ENCODE measurements at places on chromosomes 11 and 22. TPM values are rescaled to one million over a fixed set of nuclear protein-coding genes. Genes with fewer than 3 reads are reported as not detected.

The IL17REL gene
- total RNA-seq, result not detected

The P2RX3 gene
- not detected for total RNA-seq

The BTG4 gene
- not detected for total RNA-seq

The GGTLC3 gene
- total RNA-seq, result not detected

The OR8G5 gene
- not detected for total RNA-seq

The HTATIP2 gene
- total RNA-seq, result 33.2 TPM

The DNAJB13 gene
- not detected for total RNA-seq

The DERL3 gene
- 8.1 TPM for total RNA-seq

The PUS3 gene
- 16.0 TPM for total RNA-seq

The SMIM38 gene
- 0.18 TPM for total RNA-seq

The FIBIN gene
- total RNA-seq, result not detected

The HTR3A gene
- total RNA-seq, result not detected

DNA sequence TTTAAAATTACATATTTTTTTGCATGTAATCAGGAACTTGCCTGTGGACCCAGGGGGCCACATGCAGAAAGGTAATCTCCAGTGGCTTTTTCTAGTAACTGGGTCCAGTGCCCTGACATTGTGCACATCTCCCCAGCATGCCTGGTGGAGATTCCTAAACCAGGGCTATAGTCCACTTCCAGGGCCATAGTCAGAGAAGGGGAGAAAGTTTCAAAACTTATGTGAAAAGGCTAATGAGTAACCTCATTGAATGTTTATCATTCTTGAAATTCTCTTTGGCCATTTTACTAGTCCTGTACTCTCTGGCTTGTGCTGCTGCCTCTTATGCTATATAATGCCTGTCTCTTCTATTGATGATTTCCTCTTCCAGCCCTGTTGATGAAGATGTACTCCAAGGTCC is 47.8 kb downstream of the BARX2 start:
- DNase-seq, result no peak

GRCh38 chr11:19795082-19795481 is 82.4 kb downstream of the NAV2 start:
- DNase-seq, result no peak

- no peak for DNase-seq
These were observed 23.7 kb downstream of the ADAMTS8 start for GRCh38 chr11:130404727-130405126.

DNA sequence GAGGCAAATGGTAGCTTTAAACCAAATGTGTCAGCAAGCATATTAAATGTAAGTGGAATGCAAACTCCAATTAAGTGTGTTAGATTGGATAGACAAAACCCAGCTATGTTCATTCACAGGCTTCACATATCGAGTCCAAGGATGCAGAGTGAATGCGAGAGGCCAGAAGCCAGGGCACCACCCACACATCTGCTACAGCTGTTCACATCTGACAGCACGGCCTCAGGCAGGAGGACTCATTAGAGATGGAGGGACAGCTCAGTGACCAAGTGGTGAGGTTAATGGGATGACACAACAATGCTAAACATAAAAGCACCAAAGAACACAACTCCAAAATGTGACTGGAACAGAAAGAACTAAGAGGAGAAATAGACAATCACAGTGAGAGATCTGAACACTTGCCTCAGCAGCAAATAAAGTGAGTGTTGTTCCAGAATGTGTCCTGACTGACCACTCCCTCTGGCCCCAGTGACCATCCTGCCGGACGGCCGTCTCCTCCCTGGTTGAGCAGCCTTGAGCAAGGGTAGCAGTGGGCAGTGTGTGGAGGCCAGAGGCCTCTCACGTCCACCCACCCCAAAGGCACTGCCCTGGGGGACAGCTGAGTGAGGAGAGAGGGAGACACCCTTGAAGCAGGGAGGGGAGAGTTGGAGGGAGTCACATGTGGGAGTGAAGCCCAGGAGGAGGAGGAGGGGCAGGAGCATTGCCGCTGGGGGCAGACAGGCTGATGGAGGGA is 23.8 kb downstream of the ALG12 start:
- no peak for DNase-seq

- no peak for DNase-seq
These were observed 12.9 kb upstream of the CASTOR1 start for GRCh38 chr22:30301995-30302809.

- no peak for DNase-seq
These were observed 43.8 kb downstream of the FBLN1 start for GRCh38 chr22:45546333-45547015.

- no peak for DNase-seq
These were observed 10.1 kb downstream of the AIP start for GRCh38 chr11:67492801-67493547.

GRCh38 chr22:22576244-22576988 is 17.4 kb upstream of the PRAME start:
- DNase-seq, result peak; percentile 35

DNA sequence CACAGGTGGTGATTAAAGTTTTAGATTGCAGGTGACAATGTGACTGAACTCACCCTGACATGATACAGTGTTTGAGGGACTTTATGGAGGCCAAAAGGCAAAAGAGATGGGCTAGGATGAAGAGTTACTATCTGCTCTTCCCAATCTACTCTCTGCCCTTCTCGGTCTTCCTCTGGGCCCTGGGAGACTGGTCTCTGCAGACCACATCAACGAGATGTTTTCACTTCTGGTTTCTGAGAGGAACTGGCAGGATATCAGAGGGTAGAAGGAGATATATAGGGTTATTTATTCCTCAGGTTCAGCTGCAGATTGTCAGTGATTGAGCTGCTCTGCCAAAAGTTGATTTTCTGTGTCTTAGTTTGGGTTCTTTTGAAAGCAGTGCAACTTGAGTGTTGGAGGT is 32.4 kb upstream of the CD44 start:
- DNase-seq, result no peak

DNA sequence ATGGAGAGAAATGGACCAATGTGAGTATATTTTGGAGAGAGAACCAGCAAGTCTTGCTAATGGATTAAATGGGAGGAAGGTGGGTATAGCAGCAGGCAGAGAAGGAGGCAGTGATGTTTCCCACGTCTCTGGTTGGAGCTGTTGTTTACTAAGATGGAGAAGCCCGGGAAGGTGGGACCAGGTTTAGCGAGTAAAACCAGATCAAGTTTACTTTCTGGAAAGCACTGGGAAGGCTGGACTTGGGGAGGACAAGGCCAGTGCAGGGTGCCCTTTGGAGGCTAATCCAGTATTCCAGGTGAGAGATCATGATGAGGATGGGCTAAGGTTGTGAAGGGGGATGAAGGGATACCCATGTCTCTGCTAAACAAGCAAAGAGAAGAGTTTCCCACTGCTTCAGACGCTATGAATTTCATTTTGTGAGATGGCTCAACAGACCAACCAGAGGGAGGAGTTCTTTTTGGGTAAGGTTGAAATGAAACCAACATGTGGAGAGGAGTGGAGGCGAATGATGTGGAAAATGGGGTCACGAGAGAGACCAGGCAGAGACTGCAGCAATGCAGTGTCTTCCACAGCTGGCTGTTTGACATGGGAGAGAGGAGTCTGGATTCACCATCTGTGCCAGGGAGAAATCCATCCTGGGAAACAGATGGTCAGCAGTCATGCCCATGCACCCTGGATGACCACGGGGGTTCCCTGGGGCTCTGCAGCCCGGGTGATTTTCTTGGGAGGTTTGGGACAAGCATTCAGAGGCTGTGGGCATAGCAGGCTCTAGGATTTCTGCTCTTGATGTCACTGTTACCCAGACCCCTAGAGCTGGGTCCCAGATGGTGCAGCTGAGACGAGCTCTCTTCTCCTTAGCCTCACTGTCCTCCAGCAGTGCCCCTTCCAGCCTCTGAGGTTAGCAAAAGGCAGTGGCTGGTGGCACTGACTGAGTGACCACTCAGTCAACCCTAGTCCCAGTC is 24.9 kb downstream of the COMMD9 start:
- DNase-seq, result no peak

DNA sequence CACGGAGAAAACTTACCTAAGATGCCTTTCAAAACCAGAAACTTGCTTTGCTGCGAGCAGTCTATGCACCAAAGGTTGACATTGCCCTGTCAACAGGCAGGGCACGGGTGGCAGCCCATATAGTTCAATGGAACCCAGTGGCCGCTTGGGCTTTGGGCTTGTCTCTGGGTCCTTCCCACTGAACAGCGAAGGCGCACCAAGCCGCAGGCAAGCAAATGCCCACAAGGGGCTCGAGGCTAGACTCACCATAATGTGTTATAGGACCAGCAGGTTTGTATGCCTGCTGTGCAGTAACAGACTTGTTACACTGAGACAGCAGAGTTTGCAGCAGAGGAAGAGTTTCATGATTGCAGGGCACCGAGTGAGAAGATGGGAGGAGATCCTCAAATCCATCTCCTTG is 20.3 kb downstream of the CLDN5 start:
- DNase-seq, result no peak

DNA sequence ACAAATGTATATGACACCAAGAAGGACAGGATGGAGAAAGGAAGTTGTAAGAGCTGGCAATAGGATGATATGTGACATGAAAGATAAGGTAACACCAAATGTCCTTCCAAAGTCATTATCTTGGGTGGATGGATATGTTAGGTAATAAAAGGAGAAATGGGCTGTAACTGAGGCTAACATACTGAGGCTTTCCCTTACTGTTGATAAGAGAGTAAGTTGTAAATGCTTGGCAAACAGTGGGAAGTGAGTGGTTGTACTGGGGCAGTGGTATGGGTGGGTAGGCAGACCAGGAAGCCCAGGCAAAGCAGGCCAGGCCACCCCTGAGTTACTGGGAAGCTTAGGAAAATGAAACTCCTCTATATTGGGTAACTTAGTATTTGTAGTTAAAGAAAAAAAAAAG is 73.7 kb downstream of the ARHGAP42 start:
- DNase-seq, result no peak

GRCh38 chr11:24585192-24585591 is 88.3 kb downstream of the LUZP2 start:
- DNase-seq, result no peak

DNA sequence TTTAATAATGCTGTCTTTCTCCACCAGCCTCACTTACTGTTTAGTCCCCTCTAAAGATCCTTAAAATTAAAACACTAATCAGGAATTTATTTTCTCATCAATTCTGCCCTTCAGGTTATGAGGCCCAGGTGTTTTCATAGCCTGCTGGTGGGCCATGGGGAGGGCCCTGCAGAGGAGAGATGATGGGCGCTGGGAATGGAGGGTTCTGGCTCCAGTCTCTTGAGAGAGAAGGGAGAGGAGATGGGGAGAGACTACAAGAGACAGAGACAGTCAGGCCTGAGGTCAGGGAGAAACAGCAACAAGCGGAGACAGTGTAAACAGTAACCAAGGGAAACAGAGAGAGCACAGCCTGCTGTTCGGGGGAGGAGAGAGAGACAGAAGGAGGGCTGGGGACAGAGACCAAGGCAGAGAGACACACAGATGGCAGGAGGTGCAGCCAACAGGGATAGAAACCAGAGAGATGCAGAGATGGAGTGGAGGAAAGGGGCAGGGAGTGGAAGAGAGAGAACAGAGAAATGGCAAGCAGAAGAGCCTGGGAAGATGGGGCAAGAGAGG is 187.3 kb upstream of the SYT13 start:
- DNase-seq, result no peak

GRCh38 chr11:83392556-83392955 is 106.4 kb upstream of the CCDC90B start:
- DNase-seq, result no peak

- DNase-seq, result no peak
These were observed 760.2 kb downstream of the KCNA4 start for GRCh38 chr11:29256580-29256979.

DNA sequence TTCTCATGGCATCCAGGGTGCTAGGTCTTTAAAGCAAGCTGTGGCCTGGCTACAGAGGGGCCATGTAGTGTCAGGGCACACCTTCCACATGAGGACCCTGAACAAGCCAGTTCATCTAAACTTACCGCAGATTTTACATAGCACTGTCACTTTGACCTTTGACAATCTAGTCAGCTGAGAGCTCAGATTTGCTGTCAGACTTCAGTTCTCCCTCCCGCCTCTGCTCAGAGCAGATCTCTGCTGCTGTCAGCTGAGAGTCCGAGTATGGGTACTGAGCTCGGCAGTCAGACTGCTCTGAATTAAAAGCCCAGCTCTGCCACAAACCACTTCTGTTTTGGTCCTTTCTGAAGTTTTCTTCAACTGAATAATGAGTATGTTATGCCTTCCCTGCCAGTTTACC is 507.1 kb downstream of the SOX6 start:
- DNase-seq, result no peak
